ENCODE measurements at places on chromosomes 5 and 9.

- no peak for ATAC-seq
Measured at GRCh38 chr9:91677822-91678436, 254.3 kb upstream of the NFIL3 start.

DNA sequence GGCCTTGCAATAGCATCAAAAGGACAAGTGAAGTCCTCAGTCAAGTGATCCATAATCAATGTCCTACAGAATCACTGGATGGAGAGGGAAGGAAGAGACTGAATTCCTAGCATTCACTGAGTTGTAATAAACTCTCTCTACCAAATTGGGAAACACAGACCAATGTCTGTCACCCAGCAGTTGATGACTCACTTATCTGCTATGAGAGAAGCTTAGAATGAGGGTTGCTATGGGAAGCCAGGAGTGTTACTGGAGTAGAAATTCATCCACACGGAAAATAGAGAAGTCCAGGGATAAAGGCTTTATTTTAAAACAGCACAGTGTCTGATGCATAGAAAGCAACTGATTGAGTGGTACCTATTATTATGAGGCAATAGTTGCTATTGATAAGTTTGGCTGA is 407.4 kb downstream of the BRINP1 start:
- ATAC-seq, result peak; percentile 86

- peak; percentile 80 for ATAC-seq
Measured at GRCh38 chr9:124320062-124320973, 62.6 kb downstream of the NEK6 start.

- no peak for ATAC-seq
Measured at GRCh38 chr9:15430920-15431844, 8.5 kb downstream of the SNAPC3 start.

DNA sequence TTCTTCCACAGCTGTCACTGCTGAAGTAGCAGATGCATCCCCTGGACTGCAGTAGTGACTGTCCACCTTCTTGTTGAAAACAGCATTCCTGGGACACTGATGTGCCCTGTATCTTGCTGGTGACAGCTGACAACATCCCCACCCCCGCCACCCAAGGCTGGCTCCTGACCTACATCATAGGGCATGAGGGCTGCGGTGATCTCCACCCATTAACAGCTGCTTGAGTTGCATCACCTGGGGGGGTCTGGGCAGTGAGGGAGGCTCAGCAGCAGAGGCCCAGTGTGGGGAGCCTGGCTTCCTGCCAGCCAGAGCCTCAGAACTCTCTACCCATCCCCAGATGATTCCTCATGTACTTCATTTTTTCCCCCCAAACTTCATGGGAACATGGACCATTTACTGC is 4.1 kb downstream of the PRUNE2 start:
- ATAC-seq, result no peak

GRCh38 chr9:33881635-33882034 is 64.7 kb downstream of the UBE2R2 start:
- ATAC-seq, result no peak

DNA sequence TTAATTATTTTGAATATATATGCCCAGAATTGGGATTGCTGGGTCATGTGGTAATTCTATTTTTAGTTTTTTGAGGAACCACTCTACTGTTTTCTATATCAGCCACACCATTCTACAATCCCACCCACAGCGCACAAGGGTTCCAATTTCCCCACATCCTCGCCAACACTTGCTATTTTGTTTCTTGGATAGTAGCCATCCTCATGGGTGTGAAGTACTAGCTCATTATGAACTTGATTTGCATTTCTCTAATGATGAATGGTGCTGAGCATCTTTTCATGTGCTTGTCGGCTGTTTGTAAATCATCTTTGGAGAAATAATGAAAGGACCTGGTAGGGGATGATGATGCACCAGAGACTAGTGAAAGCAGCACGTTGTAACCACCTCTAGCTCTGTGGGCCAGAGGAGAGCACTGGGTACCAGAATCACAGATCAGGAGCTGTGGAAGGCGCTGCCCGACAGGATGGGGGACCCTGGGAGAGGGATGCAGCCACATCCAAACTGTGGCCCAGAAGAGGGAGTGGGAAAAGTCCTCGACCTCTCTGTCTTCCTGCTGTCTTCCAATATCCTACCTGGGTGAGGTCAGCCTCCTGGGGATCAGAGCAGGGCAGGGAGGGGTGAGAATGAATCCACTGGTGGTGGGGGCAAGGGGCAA is 155.4 kb downstream of the RGS3 start:
- no peak for ATAC-seq

GRCh38 chr9:113941526-113941925 is 65.4 kb downstream of the ZNF618 start:
- ATAC-seq, result no peak

DNA sequence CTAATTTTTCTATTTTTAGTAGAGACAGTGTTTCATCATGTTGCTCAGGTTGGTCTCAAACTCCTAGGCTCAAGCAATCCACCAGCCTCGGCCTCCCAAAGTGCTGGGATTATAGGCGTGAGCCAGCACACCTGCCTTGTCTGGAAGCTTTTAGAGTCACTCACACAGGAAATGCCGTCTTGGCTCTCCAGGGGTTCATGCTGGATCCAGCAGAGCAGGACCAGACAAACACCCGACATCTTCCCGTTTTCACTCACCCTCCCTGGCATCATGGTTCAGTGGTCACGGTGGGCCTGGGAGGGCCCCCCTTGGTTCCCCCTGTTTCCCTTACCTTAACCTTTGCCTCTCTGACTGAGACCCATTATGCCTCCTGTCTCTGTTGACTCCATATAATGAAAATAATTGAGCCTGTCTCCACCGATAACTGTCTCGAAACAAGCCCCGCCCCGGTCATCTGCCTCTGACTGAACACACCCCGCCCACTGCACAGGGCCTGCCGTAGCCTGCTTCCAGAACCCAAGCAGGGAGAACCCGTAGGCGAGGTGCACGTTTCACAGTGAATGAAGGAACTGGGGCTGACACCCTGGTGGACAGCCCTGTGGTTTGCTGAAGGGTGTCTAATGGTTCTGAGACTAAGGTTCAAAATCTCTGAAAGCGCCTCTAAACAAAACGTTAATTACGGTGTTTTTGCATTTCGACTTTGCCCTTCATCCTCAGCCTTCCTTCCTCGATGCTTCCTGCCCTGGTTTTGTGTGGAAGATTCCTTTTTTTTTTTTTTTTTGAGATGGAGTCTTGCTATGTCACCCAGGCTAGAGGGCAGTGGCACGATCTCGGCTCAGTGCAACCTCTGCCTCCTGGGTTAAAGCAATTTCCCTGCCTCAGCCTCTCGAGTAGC is 39.7 kb upstream of the SPRY4 start:
- no peak for ATAC-seq

- no peak for ATAC-seq
Measured at GRCh38 chr5:121090822-121091221, 626.7 kb downstream of the PRR16 start.

GRCh38 chr9:4491626-4491975 is 1.3 kb downstream of the SLC1A1 start:
- ATAC-seq, result no peak

GRCh38 chr5:34580983-34581382 is 75.1 kb upstream of the RAI14 start:
- no peak for ATAC-seq

DNA sequence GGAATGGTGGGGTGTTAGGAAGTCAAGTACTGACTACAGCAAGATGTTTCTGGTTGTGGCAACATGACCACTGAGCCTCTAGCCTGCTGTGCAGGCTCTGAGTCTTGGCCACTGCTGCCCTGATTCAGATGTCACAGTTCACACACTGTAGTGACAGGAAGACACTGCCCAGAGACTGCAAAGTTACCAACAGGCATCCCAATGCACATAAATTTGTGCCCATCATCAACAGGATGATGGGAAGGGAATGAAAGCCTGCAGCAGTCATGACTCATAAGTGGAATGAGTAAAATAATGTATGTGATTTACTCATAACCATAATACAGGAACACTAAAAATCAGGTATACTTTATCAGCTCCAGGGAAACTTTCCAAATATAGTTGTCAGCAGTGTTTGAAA is 251.6 kb upstream of the HAPLN1 start:
- no peak for ATAC-seq

- ATAC-seq, result peak; percentile 89
Measured at GRCh38 chr5:43389679-43390329, 22.4 kb downstream of the CCL28 start.

DNA sequence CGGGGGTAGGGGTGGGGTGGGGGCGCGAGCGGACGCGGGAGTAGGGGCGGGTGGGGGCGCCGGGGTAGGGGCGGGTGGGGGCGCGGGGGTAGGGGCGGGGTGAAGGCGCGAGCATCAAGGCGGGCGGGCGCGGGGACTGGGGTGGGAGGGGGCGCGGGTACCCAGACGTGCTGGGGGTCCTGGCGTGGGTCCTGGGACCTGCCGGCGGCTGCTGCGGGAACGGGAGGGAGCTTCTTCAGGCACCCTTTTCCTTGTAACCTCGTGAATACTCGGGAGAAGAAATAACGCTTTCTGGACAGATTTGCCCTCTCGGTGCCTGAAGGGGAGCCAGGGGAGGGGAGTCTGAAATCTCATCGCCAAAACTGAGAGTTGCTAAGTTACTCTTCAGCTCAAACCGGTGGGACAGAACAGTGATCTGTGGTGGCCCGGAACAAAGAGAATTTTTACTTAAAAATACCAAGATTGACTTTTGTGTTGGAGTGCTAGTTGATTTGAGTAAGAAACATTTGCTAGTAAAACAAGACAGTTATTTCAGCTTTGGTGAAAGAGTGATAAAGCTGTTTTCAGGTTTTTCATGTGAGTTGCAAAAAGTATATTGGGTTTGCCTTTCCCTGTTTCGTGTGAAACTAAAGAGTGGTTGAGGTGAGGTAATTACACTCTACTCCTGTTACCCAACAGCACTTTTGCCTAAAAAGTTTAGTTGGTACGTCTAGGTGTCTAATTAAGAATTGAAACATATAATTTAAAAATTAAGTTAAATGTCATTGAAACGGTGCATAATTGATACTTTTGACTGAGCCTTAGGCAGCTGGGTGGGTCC is 643 bp downstream of the PLEKHG4B start:
- no peak for ATAC-seq

GRCh38 chr9:113593682-113594281 is 130.3 kb downstream of the RGS3 start:
- ATAC-seq, result peak; percentile 96

- ATAC-seq, result no peak
Measured at GRCh38 chr9:130606887-130607600, 27.7 kb downstream of the FUBP3 start.

GRCh38 chr9:89497257-89497963 is 503 bp downstream of the SEMA4D start:
- ATAC-seq, result no peak

GRCh38 chr5:34843497-34843896 is 4.5 kb downstream of the TTC23L start:
- no peak for ATAC-seq

- ATAC-seq, result no peak
Measured at GRCh38 chr9:127406799-127407491, 10.0 kb downstream of the SLC2A8 start.

DNA sequence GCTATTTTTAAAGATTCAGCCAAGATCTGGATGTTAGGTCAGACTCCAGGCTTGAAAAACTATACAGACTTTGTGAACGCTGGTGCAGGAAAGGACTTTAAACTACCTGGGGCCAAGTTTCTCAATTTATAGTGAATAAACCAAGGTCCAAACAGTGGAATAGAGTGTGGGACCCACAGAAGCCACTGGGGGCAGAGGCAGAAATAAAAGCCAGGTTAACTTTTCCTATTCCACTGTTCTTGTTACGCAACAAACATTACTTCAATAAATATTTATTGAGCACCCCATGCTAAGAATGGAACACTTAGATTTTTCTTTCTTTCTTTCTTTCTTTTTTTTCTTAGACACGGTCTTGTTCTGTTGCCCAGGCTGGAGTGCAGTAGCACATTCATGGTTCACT is 11.0 kb upstream of the HAVCR1 start:
- no peak for ATAC-seq

DNA sequence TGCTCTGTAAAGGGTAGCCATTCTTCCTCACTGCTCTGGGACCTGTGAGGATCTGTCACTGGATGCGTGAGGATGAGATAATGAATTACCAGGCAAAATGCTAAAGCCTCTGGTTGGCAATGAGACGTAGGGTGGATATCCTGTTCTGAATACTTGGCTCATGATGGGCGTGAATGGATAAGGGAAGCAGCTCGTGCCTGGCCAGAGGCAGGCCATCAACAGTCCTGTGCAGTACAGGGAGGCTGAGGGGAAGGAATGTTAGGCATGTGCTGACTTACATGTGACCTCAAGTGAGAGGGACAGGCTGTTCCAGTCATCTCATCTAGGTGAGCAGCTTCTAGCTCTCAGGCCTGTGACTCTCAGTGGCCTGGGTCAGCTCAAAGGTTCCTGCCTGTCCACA is 172.8 kb downstream of the CARTPT start:
- peak; percentile 91 for ATAC-seq

DNA sequence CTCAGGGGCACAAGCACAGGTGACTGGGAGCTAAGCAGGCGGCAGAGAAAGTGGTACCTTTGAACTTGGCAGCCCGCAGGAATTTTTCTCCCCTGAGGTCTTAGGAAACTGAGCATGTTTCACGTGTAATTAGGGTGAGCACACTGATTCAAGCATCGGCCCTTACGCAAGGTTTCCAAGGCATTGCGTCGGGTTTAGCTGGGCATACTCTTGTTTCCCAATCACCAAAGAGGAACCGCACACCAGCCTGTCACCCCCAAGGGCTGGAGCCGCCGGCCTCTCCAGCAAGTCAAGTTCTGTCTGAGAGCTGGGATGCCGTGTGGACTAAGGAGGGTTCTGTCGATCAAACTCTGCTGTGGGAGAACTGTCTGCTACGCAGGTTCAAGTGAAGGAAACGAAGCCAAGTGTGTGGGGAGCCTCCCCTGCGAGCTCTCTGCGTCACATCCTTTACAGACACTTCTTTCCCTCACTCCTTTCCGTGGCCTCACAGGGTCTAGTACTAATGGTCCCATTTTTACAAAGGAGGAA is 53.0 kb downstream of the ERGIC1 start:
- peak; percentile 89 for ATAC-seq

DNA sequence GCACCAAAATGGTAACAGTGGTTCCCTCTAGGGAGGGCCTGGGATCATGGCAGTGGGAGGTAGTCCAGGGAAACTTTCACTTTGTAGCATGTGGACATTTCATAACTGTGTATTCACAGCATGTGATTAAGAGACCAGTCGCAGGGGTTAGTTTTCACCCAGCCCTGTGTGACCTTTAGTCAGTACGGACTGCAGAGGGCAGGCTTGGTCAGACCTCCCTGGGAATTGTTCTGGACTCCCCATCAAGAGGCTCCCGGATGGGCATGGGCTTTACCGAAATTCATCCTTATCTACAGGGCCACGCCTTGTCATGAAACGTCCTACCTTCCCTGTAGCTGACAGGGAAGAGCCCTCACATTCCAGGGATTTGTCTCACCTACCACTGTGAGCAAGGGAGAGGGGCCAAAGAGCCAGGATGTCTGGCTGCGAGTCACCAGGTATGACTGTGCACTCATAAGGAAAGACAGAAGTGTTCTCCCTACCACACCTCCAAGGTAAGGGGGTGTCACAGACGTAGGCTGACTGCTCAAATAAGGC is 19.9 kb downstream of the GPX3 start:
- peak; percentile 49 for ATAC-seq

DNA sequence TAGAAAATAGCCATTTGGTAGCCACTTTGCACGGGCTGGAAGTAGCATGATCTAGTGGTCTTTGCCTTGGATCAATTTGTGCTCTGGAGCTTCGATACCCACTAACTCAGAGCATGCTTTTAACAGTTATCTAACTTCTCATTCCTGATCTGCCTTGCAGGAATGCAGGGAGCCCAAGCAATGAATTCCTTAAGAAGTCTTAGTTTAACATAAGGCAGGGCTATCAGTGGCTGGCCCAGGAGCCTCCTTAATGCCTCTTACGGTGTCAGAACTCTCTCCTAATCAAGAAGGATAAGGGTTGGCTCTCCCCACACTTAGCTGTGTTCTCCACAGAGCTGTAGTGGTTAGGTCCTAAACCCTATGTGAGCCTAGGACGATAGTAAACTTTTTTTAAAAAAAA is 95.8 kb upstream of the TBCA start:
- no peak for ATAC-seq

GRCh38 chr5:154236536-154237375 is 46.2 kb downstream of the GALNT10 start:
- ATAC-seq, result no peak
